ENCODE measurements at places on chromosomes 16 and 17.

DNA sequence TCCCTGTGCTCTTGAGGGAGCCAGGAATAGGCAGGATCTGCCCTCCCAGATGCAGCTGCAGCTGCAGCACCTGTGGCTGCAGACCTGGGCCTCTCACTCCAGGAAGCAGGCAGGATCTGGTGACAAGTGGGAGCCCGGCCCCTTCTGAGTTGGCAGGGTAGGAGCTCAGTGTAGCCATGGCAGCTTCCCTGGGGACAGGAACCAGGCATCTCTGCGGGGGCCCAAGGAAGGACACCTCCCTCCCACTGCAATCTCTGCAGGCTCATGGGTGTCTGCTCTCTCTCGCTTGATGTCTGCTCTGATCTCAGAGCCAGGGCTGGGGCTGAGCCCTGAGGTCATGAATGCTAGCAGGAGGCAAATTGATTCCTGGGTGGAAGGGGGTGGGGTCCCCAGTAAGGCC is 592.5 kb upstream of the CA10 start:
- DNase-seq: no peak

DNA sequence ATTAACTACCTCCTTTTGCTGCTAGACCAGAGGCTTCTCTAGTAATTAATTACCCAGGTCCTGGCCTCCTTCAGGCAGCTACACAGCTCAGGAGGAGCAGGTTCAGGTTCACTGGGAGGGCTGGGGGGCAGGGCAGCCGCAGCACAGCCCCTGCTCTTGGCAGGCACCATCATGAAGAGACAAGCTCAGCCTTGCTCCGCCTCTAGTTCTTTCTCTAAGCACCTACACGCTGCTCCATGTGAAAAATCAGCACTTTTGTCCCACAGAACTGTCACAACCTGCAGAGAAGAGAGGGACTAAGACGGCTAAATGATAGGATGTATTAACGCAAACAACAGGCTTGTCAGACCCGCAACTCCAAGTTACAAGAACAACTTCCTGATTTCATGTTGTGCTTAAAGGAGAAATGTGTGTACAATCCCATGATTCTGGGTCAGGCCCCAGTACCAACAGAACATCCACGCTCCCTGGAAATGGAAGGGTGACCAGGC is 53.4 kb downstream of the GRB2 start:
- DNase-seq: no peak

- no peak for DNase-seq
Observed at GRCh38 chr16:2507665-2508064, 6.1 kb upstream of the ATP6V0C start.

DNA sequence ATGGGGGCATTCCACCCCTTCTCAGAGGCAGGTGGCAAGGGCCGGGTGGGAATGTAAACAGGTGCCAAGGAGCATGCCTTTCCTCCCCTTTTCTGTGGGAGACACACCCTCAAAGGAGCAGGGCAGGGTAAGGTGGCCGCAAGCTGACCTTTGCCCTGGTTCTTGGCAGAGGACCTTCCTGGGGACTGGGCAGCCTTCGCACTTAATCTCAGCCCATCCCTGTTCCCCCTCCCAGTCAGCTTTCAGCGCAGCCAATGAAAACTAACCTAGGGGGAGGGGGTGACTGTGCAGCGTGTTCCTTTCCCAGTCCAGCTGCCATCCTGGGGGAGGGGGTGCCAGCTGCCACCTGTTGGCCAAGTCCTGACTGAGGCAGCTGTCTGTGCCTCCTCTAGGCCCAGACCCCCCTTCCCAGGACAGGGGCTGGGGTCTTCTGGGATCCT is 2.8 kb downstream of the TRAF4 start:
- DNase-seq: no peak

DNA sequence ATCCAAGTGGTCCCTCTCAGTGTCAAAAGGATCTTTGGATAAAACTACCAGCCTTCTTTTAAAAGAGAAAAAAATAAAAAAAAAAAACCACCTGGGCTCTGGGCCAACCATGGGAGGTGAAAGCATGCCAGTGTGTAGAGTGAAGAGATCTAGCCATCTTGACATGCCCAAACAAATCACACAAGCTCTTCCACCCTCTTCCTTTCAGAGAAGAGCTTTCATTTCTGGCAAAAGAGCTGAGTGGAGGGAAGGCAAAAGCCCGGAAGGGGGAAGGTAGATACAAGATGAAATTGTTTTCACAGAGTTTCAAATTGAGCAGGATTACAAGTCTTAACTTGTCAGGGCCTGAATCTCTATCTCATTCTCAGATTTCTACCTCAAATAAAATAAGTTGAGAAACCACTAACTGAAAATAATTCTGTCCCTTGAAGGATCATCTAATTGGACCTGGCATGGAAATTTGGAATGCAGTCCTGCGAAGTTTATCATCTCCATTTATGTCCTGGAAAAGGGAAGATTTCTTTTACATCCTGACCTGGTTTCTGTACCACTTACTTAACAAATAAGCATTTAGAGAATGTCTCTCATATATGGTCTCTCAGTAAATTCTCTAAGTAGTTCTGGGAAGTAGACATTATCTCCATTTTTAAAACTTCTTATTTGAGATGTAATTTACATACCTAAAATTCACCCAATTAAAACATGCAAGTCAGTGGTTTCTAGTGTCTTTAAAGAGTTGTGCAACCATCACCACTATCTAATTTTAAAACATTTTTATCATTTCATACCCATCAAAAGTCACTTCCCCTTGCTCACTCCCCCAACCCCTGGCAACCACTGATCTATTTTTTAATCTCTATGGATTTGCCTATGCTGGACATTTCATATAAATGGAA is 93.7 kb downstream of the TANGO6 start:
- no peak for DNase-seq

- no peak for DNase-seq
Observed at GRCh38 chr17:49106321-49107210, 26.0 kb upstream of the B4GALNT2 start.

DNA sequence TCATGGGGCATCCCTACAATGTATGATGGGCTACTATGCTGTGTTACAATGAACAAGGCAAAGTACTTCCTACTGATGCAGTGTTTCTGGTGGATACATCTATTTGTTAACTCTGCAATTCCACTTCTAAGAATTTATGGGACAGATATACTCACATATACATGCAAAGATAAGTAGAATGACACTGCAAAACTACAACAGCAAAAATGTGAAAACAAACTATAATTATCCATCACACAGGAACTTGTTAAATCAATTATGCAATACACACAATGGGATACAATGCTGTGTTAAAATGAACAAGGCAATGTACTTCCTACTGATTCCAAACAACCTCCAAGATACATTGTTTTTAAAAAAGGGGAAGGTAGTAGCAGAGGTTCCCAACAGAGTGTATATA is 3.2 kb downstream of the DDX52 start:
- no peak for DNase-seq

DNA sequence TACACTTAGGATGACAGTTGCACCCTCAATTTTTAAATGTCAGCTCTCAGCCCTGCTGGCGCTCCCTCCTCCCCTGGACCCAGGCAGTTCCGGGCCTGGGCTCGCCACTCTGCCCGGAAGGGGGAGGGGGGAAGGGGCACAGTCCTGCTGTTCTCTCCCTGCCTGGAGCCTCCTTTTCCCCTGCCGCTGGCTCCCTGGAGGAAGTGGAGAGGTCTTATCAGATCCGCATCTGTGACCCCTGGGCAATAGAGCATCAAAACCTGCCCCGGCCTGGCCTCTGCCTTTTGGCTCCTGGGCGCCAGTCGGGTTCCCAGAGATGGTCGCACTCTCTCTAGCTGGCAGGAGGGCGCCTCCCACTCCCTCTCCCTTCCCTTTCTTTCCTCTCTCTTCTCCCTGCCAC is 149.3 kb downstream of the IRF8 start:
- DNase-seq: no peak

DNA sequence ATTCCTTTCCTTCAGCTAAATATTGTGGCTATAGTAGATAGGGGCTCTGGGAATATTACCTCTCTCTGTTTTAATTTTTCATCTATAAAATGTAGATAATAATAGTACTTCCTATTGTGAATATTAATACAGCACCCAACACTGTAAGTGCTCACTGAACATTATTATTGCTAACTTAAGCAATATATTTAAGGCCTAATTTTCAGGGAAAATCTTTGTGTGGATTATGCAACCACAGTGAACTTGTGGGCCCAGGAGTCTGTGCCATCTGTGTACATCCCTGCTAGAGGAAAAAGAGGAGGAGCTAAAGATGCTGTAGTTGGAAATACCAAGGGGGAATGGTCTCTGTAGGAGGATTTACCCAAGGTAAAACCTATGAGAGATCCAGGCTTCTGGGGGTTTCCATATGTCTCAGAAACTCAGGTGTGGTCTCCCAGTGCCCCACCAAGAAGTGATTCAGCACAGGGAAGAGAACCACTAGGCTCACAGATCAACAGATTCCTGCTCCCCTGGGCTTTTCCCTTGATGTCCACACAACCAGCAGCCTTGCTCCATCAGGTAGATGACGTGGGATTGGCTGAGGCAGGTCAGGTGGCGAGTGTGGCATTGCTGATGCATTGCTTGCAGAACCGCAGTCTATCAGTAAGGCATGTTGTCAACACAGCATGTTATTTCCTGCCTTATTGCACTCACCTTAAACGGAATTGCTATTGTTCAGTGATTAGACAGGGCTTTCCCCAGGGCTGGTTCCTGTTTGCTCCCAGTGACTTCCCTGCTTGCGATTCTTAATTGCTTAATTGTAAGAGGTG is 1.6 kb upstream of the N4BP1 start:
- peak; percentile 82 for DNase-seq

DNA sequence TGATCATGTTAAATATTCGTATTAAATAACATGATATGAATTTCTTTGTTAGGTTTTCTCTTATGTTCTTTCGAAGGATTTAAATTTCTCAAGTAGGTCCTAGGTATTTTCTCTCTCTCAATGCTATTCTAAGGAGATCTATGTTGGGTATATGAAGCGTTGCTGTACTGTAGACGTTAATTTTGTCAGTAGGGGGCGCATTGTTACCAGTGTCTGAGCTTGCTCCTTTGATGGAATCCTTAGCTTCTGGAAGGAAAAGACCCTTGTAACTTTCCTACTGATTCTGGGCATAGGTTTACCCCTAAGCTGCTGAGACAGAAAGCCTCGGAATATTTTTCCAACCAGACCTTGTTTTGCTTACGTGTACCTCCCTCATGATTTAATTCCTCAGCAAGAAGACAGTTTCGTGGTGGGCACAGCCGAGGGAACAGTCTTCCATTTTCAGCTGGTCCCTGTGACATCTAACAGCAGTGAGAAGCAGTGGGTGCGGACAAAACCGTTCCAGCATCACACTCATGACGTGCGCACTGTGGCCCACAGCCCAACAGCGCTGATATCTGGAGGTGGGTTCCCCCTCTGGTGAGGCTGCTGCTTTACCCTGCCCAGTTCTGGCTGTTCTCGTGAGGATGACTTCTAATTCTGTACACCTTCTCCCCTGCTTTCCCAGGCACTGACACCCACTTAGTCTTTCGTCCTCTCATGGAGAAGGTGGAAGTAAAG is 17.9 kb downstream of the UTP4 start:
- peak; percentile 37 for DNase-seq

DNA sequence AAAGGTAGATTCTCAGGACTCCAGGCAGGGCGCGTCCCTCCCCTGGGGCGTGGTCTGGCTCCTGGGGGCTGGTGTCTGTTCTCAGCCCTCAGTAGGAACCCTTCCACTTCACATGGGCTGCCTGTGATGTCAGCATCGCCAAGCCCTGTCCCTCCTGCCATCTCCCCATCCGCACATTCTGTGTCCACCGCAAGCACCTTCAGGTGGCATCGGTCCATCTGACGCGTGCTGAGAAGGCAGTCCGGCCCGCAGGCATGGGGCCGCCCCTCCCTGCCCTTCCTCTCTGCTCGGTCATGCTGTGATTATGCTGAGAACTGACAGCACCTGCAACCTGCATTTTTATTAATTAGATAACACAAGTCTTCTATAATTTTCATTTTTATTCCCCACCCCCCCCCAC is 12.7 kb upstream of the DNAH17 start:
- DNase-seq: no peak

- DNase-seq: peak; percentile 15
Observed at GRCh38 chr17:73551759-73552158, 92.5 kb downstream of the SDK2 start.
